Activated CD4-positive, alpha-beta T cell treated with anti-CD3 and anti-CD28 coated beads, Interleukin-2, amount 10 ng/mL, durations not matched to agents 7 days and 5 days (primary cell): ENCODE measurements at places on chromosomes 4 and X. TPM values are rescaled to one million over a fixed set of nuclear protein-coding genes. Genes with fewer than 3 reads are reported as not detected.

GRCh38 chrX:70477734-70478075, 33.1 kb downstream of the DLG3 start:
- peaks cover 5% of the 10 kb centered on the region for H3K36me3 ChIP-seq
- no peak for DNase-seq
- H3K4me1 ChIP-seq: peaks cover 2% of the 10 kb centered on the region

GRCh38 chrX:10168226-10168625, 11.5 kb downstream of the CLCN4 start:
- peaks cover 3% of the 10 kb centered on the region for H3K27me3 ChIP-seq
- no peak overlapping the region for H3K27ac ChIP-seq
- no peak for DNase-seq

DNA sequence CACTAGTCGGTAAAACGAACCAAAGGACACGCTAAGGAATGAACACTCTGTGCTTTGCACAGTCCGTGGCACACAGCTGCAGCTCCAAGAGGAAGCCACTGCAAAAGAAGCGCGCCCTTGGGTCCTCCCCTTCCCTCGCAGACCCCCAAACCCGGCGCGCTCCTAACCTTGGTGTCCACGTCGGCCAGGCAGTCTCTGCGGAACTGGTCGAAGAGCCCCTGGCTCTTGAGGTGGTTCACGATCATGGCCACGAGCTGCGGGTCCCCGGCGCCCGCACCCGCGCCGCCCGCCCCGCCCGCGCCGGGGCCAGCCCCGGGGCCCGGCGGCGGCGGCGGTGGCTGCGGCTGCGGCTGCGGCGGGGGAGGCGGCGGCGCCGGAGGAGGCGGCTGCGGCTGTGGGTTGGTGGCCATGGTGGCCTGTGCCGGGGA, 333 bp downstream of the BOD1L1 start:
- H3K4me1 ChIP-seq: peaks cover 37% of the 10 kb centered on the region

The RTL3 gene
- total RNA-seq: not detected

GRCh38 chr4:67320645-67321044, 224.7 kb downstream of the CENPC start:
- H3K27me3 ChIP-seq: no peaks in the 10 kb centered on the region
- H3K27ac ChIP-seq: no peak overlapping the region
- no peak overlapping the region for H3K4me3 ChIP-seq
- DNase-seq: no peak

DNA sequence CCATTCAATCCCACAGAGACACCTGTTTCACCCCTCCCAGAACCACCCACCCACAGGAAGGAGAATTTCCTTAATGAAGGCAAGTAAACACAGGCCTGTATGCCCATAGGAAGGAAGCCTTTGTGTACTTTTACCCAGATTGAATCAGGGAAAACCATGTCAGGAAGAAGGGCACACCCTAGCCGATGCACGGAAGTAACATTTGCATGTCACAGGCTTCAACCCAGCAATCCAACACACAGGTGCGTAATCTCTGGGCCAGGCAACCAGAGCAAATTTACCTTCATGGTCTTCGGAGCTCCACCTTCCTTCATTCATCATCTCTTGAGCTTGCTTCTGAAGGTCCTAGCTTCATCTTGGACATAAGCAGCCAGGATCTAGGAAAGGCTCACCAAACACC, 206.3 kb downstream of the SHROOM3 start:
- DNase-seq: no peak
- peaks cover 9% of the 10 kb centered on the region for H3K27me3 ChIP-seq
- no peaks in the 10 kb centered on the region for H3K4me1 ChIP-seq
- no peak overlapping the region for H3K27ac ChIP-seq
- no peaks in the 10 kb centered on the region for H3K36me3 ChIP-seq
- H3K4me3 ChIP-seq: no peak overlapping the region

GRCh38 chr4:99645638-99646037, 12.0 kb downstream of the C4orf54 start:
- peaks cover 10% of the 10 kb centered on the region for H3K27me3 ChIP-seq
- H3K36me3 ChIP-seq: no peaks in the 10 kb centered on the region
- no peak overlapping the region for H3K27ac ChIP-seq
- no peak overlapping the region for H3K4me3 ChIP-seq
- H3K4me1 ChIP-seq: no peaks in the 10 kb centered on the region
- DNase-seq: no peak

DNA sequence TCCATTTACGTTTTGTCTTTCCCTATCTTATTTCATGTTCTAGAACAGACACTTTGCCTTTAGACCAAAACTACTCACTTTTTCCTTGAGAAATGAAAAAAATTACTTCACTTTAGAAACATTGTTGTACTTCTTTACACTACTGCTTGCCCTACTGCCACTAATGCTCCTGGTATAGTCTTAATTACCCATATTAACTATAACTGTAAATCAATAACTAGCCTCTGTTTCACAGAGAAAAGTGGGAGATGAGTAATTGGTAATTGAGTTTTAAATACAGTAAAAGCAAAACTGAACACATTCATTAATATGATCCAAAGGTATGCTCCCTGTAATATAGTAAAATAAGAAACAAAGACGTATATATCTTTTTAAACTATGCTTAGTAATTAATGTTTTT, 111.1 kb upstream of the JADE1 start:
- no peaks in the 10 kb centered on the region for H3K36me3 ChIP-seq
- no peak overlapping the region for H3K27ac ChIP-seq
- no peaks in the 10 kb centered on the region for H3K4me1 ChIP-seq
- no peak for DNase-seq

The SH2D1A gene
- total RNA-seq: 63.1 TPM

DNA sequence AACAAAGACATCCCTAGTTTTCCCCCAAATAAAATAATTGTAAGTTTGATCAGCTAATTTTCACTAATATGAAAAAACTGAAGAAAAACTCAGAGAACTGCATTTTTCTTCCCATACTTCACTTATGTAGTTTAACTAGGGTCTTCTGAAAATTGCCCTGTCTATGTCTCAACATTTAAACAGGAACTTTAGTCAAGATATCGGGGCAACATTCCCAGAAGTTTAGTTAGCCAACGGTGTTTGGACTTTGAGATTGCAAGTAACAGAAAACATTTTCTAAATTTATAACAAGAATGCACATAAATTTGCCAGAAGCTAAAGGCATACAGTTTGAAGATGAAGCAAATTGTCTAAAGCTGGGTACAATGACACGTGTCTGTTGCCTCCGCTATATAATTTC, 201.1 kb downstream of the ARAP2 start:
- H3K27me3 ChIP-seq: no peaks in the 10 kb centered on the region
- peaks cover 2% of the 10 kb centered on the region for H3K36me3 ChIP-seq
- no peak for DNase-seq
- H3K4me3 ChIP-seq: no peak overlapping the region
- no peaks in the 10 kb centered on the region for H3K4me1 ChIP-seq

DNA sequence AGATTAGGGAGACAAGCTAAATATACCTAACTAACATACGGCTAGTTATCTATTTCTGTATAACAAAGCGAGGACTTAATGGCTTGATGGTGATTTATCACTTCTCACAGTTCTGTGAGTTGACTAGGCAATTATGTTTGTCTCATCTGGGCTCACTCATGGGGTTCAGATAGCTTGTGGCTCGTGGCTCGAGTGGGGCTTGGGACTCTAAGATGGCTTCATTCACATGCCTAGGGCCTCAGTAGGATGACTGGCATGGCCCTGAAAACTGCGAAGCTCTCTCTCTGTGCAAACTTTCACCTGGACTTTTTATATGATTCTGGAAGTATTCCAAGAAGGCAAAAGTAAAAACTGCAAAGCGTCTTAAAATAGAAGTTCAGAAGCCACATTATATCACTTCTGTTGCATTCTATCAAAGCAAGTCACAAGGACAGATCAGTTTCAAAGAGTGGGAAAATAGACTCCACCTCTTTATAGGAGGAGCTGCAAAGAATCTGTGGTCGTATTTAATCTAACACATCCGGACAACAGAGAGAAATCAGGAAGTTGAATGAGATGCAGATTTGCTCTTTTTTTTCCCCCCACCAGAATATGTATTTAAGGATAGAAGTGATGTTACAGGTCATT, 491.2 kb downstream of the INPP4B start:
- H3K4me1 ChIP-seq: peaks cover 92% of the 10 kb centered on the region
- peak overlapping the region; percentile 82 for H3K27ac ChIP-seq
- H3K27me3 ChIP-seq: no peaks in the 10 kb centered on the region
- peak; percentile 29 for DNase-seq
- H3K4me3 ChIP-seq: peak overlapping the region; percentile 31

The FAM9B gene
- total RNA-seq: not detected

GRCh38 chr4:77636902-77637301, 31.3 kb downstream of the CXCL13 start:
- no peak for DNase-seq
- no peaks in the 10 kb centered on the region for H3K4me1 ChIP-seq
- no peaks in the 10 kb centered on the region for H3K36me3 ChIP-seq
- H3K27me3 ChIP-seq: peaks cover 4% of the 10 kb centered on the region
- no peak overlapping the region for H3K27ac ChIP-seq

- H3K4me3 ChIP-seq: no peak overlapping the region
- no peak overlapping the region for H3K27ac ChIP-seq
- H3K27me3 ChIP-seq: peaks cover 2% of the 10 kb centered on the region
- no peaks in the 10 kb centered on the region for H3K36me3 ChIP-seq
- no peaks in the 10 kb centered on the region for H3K4me1 ChIP-seq
Observed at GRCh38 chrX:123424546-123424945, 240.5 kb downstream of the GRIA3 start.

- peaks cover 14% of the 10 kb centered on the region for H3K36me3 ChIP-seq
- H3K4me3 ChIP-seq: no peak overlapping the region
- H3K27ac ChIP-seq: no peak overlapping the region
- H3K4me1 ChIP-seq: peaks cover 2% of the 10 kb centered on the region
Observed at GRCh38 chrX:47172549-47172948, 21.1 kb upstream of the UBA1 start.

The MAGEA12 gene
- not detected for total RNA-seq

The FOXO4 gene
- total RNA-seq: 13.5 TPM

GRCh38 chrX:103446665-103447302, 70.4 kb downstream of the BEX3 start:
- DNase-seq: no peak
- H3K27ac ChIP-seq: no peak overlapping the region
- no peaks in the 10 kb centered on the region for H3K27me3 ChIP-seq
- H3K4me3 ChIP-seq: no peak overlapping the region
- no peaks in the 10 kb centered on the region for H3K36me3 ChIP-seq

The CCDC158 gene
- total RNA-seq: not detected

The AGA gene
- 26.0 TPM for total RNA-seq

The MAB21L2 gene
- not detected for total RNA-seq

DNA sequence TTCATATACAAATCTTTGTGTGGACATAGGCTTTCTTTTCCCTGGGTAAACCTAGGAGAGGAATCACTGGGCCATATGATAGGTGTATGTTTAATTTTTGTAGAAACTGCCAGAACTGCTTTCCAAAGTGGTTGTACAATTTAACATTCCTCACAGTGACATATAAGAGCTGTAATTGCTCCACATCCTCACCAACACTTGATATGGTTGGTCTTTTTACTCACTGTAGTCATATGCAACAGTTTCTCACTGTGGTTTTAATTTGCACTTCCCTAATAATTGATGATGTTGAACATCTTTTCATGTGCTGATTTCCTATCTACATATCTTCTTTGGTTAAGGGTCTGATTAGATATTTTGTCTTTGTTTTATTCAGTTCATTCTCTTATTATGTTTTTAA, 24.5 kb upstream of the PAPSS1 start:
- no peaks in the 10 kb centered on the region for H3K4me1 ChIP-seq
- H3K27ac ChIP-seq: no peak overlapping the region
- DNase-seq: no peak
- H3K4me3 ChIP-seq: no peak overlapping the region
- H3K27me3 ChIP-seq: peaks cover 16% of the 10 kb centered on the region
- no peaks in the 10 kb centered on the region for H3K36me3 ChIP-seq

- H3K36me3 ChIP-seq: no peaks in the 10 kb centered on the region
- H3K4me3 ChIP-seq: no peak overlapping the region
- no peaks in the 10 kb centered on the region for H3K4me1 ChIP-seq
- H3K27me3 ChIP-seq: no peaks in the 10 kb centered on the region
- H3K27ac ChIP-seq: no peak overlapping the region
Observed at GRCh38 chr4:186764457-186764856, 40.8 kb upstream of the FAT1 start.

DNA sequence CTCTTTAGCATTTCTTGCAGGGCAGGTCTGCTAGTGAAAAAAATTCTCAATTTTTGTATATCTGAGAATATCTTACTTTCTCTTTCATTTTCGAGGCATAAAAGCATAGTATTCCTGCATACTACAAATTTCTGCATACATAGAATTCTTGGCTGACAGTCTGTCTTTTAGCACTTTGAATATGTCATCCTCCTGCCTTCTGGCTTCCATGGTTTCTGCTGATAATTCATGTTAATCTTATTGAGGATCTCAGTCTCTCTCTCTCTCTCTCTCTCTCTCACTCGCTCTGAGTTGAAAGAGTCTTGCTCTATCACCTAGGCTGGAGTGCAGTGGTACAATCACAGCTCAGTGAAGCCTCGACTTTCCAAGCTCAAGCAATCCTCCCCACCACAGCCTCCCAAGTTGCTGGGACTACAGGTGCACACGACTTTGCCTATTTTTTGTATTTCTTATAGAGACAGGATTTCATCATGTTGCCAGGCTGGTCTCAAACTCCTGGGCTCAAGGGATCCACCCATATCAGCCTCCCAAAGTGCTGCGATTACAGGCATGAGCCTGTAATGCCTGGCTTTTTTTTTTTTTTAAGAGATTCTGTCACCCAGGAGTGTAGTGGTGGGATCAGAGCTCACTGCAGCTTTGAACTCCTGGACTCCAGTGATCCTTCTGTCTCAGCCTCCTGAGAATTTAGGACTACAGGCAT, 161.3 kb downstream of the FNIP2 start:
- no peaks in the 10 kb centered on the region for H3K27me3 ChIP-seq
- peak overlapping the region; percentile 47 for H3K4me3 ChIP-seq
- DNase-seq: no peak
- H3K36me3 ChIP-seq: no peaks in the 10 kb centered on the region

DNA sequence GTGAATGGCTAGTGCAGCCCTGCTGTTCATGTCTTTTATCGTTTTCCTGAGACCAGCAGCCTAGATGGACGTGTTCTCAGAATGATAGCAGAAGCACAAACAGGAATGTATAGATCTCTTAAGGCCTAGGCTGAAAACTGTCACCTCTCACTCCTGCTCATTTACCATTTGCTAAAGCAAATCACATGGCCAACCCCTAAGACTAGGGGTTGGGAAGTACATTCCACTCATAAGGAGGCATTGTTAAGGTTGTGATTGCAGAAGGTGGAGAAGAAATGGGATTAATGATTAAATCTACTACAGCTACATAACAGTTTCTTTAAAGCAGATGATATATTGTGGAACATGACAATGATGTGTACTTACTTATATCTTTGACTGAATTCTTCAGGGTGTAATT, 536.8 kb upstream of the FTHL17 start:
- H3K36me3 ChIP-seq: no peaks in the 10 kb centered on the region
- no peak overlapping the region for H3K27ac ChIP-seq
- no peaks in the 10 kb centered on the region for H3K27me3 ChIP-seq
- H3K4me1 ChIP-seq: no peaks in the 10 kb centered on the region
- no peak for DNase-seq
- no peak overlapping the region for H3K4me3 ChIP-seq

GRCh38 chrX:2707334-2707760, 16.3 kb downstream of the CD99 start:
- peak; percentile 59 for DNase-seq
- no peaks in the 10 kb centered on the region for H3K27me3 ChIP-seq
- H3K36me3 ChIP-seq: peaks cover 39% of the 10 kb centered on the region
- H3K4me1 ChIP-seq: peaks cover 82% of the 10 kb centered on the region
- H3K4me3 ChIP-seq: peak overlapping the region; percentile 12

GRCh38 chrX:118630848-118631247, 96.6 kb upstream of the IL13RA1 start:
- no peaks in the 10 kb centered on the region for H3K4me1 ChIP-seq
- no peak for DNase-seq
- no peak overlapping the region for H3K27ac ChIP-seq
- H3K27me3 ChIP-seq: no peaks in the 10 kb centered on the region
